ENCODE measurements at places on chromosomes 3 and 15.

DNA sequence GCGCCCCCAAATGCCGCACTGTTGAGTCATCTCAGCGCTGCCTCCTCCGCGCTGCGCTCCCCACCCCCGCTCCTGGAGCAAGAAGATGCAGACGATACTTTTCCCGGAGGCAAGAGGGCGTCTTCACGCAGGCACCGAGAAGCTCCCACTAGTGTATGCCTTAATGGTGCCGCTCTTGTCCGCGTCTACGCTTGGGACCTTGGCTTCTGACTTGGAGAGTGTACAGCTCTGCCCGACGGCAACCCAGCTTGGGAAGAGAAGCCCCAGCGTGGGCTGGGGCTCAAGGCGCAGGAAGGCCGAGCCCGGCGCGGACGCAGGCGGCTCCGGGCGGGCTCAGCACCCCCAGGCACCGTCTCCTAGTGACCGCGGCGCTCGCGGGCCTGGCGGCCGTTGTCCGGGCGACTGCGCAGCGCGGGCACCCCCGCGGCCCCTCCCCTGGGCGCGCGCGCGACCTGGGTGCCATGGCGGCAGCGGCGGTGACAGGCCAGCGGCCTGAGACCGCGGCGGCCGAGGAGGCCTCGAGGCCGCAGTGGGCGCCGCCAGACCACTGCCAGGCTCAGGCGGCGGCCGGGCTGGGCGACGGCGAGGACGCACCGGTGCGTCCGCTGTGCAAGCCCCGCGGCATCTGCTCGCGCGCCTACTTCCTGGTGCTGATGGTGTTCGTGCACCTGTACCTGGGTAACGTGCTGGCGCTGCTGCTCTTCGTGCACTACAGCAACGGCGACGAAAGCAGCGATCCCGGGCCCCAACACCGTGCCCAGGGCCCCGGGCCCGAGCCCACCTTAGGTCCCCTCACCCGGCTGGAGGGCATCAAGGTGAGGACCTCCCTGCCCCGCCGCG lies at the start of gene P4HTM:
Gene P4HTM, plus strand, starts transcription at position 446 of the 840 bp plus-strand sequence. Its CDS starts 16 bp downstream, at position 462.
- peak; percentile 86 for DNase-seq

DNA sequence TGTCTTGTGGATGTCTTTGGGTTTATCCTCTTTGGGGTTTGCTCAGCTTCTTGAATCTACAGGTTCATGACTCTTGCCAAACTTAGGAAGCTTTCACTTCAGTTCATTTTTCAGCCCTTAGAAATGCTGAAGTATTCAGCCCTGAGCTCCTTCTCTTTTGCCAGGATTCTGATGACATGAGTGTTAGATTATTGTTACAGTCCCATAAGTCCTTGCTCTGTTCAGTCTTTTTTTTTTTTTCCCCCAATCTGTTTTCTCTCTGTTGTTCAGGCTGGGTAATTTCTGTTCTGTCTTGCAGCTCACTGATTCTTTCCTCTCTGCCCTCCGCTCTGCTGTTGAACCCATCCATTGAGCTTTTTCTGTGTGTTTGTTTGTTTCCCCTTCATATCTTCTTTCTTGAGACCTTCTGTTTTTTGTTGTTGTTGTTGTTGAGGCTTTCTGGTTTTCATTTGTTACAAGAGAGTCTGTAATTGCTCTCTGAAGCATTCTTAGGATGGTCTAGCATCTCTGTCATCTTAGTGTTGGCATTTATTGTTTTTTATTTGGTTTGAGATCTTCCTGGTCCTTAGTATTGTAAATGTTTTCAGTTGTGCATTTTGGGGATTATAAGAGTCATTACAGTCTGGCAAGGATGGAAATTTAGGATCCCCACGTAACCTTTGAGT lies 18.4 kb downstream of the LRCH3 start:
- DNase-seq = no peak

GRCh38 chr3:108001457-108001856 lies 89.4 kb downstream of the CD47 start:
- peak; percentile 67 for DNase-seq

- no peak for DNase-seq
Measured at GRCh38 chr3:54374214-54374852, 252.0 kb downstream of the CACNA2D3 start.

DNA sequence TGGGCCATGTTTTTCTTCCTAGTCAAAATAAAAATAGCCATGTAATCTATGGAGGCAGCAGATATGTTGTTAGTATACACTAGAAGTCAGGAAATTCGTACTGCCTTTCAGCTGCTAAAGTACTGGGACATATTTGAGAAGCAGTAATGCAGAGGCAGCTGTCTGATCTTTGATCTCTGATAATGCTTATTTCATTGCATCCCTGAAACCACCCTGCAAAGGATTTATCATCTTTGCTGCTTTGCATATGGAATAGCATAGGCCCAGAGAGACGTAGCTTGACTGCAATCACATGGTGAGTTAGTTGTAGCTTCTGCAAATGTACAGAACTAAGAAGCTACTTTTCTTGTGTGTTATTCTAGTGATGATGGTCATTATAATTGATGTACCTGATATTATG lies 52.4 kb downstream of the RBM6 start:
- no peak for DNase-seq

DNA sequence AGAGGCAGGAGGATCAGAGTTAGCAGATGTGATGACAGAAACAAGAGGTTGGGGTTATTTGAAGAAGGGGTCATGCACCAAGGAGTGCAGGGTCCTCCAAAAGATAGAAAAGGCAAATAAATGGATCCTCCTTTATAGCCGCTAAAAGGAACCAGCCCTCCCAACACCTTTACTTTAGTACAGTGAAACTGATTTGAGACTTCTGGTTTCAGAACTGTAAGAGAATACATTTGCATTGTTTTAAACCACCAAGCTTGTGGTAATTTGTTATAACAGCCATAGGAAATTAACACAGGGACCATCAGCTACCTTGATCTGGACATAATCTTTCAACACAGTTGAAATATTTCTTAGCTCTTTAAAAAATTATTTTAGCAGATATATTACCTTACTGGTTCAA lies 166.6 kb downstream of the TIGIT start:
- DNase-seq = no peak

DNA sequence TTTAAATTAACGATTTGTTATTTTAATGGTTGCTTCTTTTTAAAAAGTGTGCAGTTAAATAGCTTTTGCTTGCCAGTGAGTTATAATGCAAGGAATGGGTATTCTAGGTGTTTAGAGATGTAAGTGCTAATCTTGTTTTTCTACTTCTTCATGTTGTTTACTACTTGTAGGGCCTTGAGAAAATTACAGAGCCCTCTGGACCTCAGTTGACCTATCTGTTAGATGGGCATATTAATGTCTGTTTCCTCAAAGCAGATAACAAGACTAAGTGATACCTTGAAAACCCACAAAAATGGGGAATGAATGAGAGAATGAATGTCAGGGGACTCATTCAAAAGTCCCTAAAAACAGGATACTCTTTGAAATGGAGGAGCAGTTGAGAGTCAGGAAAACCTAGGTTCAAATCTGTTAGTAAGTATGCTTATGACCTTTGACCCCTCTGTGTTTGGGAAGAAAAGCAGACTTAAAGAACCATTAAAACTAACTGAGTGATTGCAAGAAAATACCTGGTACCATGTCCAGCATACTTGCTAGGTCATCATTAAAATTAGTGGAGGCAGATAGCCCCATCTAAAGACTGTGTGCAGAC lies 419.5 kb downstream of the EDEM1 start:
- DNase-seq = no peak

- DNase-seq = peak; percentile 95
Measured at GRCh38 chr3:8864402-8865350, 95.3 kb upstream of the OXTR start.

DNA sequence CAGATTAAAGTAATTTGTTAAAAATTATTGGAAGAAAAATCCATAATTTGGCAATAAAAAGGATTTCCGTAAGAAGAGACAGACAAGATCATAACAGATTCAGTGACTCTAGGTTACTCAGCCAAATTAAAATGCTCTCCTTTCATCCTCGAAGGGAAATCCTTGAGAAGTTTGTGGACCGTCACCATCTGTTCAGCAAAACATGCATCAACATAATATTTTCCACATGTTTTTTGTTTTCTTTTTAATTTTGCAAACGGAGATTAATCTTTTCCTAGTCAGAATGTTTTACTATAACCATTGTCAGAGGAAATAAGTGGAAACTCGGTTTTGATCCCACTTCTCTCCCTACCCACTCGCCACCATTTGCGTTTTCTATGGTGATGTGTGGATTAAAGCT lies 128.3 kb downstream of the TMCO5A start:
- no peak for DNase-seq

DNA sequence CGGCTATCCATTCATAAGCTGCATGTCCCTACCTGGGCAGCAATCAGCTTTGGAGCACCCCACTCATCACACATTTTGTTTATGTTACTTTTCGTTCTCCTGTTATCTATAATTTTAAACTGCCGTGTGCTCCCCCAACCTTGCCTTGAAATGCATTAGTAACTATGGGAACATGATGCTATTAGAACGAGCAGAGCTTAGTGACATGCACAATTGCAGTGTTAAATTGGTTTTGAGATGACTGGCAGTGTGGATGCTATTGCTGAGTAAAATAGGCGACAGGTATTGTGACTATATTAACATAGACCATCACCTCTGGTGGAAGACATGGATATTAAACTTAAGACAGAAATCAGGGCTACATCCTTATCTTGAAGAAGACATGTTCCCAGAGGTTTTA lies 191.6 kb downstream of the KCNAB1 start:
- no peak for DNase-seq

GRCh38 chr15:62793752-62794144 lies 248.8 kb upstream of the TPM1 start:
- DNase-seq = no peak

GRCh38 chr3:153277029-153277428 lies 115.0 kb downstream of the RAP2B start:
- no peak for DNase-seq

DNA sequence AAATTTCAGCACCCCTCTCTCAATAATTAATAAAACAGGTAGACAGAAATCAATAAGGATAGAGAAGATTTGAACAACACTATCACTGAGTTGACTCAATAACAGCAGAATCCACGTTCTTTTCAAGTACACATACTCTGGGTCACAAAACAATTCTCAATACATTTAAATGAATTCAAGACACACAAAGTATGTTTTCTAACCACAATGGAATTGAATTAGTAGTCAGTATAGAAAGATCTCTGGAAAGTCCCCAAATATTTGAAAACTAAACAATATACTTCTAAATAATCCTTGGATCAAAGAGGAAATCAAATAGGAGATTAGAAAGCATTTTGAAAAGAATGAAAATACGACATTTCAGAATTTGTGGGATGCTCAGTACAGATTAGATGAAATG lies 40.0 kb downstream of the TKT start:
- DNase-seq = no peak

DNA sequence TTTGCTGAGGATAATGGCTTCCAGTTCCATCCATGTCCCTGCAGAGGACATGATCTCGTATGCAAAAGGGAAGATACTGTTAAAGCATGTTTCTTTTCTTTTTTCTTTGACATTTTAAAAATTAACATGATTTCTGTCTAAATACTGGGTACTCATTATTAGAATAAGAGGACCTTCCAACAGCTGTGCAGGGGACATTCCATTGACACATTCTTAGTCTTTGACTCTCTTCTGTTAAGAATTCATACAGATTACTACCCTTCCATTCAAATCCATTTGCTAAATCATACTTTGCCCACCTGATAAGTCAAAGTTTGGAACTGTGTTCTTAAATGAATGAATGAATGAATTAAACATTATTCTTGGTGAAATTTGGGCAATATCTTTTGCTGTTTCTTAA lies 5.1 kb upstream of the CP start:
- no peak for DNase-seq

DNA sequence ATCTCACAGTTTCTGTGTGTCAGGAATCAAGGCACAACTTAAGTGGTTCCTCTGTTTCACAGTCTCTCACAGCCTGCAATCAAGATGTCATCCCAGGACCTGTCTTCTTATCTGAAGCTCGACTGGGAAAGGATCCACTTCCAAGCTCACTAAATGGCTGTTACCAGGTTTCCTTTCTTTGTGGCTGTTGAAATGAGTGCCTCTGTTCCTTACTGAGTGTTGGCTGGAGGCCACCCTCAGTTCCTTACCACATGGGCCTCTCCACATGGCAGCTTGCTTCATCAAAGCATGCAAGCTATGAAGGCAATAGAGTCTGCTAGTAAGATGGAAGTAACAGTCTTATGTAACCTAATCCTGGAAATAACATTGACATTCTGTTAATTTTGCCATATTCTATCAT lies 174.0 kb downstream of the ERC2 start:
- no peak for DNase-seq

DNA sequence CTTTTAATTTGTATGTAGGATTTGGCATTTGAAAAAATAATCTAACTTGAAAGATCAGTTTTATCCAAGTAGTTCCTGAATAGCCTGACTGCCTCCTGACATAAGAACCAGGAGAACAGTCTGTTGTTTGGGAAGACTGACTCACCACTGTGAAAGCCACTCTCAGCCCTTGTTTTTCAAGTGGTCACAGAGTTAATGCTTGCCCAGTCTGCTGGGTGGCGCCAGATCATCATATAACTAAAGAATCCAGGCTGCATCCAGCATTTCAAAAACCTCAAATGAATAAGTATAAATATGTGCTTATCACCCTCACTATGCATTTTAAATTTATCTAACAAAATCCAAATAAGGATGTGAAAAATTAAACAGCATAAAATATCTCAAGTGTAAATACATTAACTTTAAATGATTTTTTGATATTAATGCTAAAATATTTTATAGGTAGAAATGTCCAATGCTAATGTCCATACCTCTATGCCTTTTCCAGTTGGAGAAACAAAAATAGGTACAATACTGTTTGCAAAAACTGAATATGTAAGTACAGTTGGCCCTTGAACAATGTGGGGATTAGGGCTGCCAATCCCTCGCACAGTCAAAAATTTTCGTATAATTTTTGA lies 26.9 kb upstream of the ZBBX start:
- peak; percentile 56 for DNase-seq

GRCh38 chr3:33322412-33322811 lies 45.2 kb downstream of the FBXL2 start:
- no peak for DNase-seq

- DNase-seq = no peak
Measured at GRCh38 chr3:148366743-148367410, 330.8 kb upstream of the AGTR1 start.

GRCh38 chr3:123068601-123069381 lies 2.0 kb downstream of the PDIA5 start:
- no peak for DNase-seq

DNA sequence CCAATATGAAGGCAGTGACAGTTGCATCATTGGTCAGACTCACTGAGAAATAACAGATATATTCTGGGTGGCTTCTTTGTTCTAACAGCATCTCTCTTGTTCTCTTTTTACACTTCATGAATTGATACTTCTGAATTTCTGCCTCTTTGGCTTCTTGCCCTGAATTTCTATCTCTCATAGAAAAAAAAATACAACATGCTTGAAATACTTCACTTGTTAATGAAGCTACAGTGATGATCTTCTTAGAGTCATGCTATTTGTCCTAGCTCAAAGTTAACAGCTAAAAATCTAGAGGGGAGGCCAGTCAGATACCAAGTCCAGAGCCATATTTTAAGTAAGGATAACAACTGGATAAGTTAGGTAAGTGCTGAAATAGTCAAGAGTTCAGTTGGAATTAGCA lies 597.2 kb upstream of the AGTR1 start:
- no peak for DNase-seq

- DNase-seq = no peak
Measured at GRCh38 chr3:73556520-73557372, 68.0 kb downstream of the PDZRN3 start.

Data from MV-4-11 (cell line).